ENCODE measurements at places on chromosomes 7 and 10. TPM values are rescaled to one million over a fixed set of nuclear protein-coding genes. Genes with fewer than 3 reads are reported as not detected.

Gene TMEM236
- total RNA-seq, result not detected

Gene PPA1
- 175 TPM for total RNA-seq

Gene ASAH2B
- total RNA-seq, result 1.5 TPM

Gene MINDY3
- total RNA-seq, result 16.5 TPM

Gene LRGUK
- total RNA-seq, result 0.13 TPM

Gene ATP5F1C
- total RNA-seq, result 291 TPM

Gene TMEM139
- 0.65 TPM for total RNA-seq

Gene GDF2
- total RNA-seq, result not detected

Gene BCL7B
- 80.8 TPM for total RNA-seq

Gene NEUROG3
- total RNA-seq, result not detected

Gene ADRA2A
- not detected for total RNA-seq

Gene CRYGN
- 0.50 TPM for total RNA-seq

Gene NYAP1
- not detected for total RNA-seq

Gene UBTD1
- 0.58 TPM for total RNA-seq

Gene EGR2
- total RNA-seq, result 1.3 TPM

Gene CFTR
- not detected for total RNA-seq

Gene CPA5
- total RNA-seq, result not detected

Gene CCDC6
- total RNA-seq, result 19.4 TPM

Gene PTF1A
- total RNA-seq, result not detected

Gene FOXK1
- 26.8 TPM for total RNA-seq

GRCh38 chr10:126561921-126562680 is 108.4 kb downstream of the C10orf90 start:
- no peak overlapping the region for H3K27ac ChIP-seq
- no peak for DNase-seq
- H3K27me3 ChIP-seq, result no peaks in the 10 kb centered on the region
- H3K4me1 ChIP-seq, result no peaks in the 10 kb centered on the region
- H3K4me3 ChIP-seq, result no peak overlapping the region

- no peak overlapping the region for H3K4me3 ChIP-seq
- H3K27ac ChIP-seq, result no peak overlapping the region
- DNase-seq, result no peak
- peaks cover 3% of the 10 kb centered on the region for H3K27me3 ChIP-seq
- H3K4me1 ChIP-seq, result peaks cover 5% of the 10 kb centered on the region
- H3K36me3 ChIP-seq, result no peaks in the 10 kb centered on the region
Measured at GRCh38 chr10:103709341-103709920, 145.9 kb downstream of the SH3PXD2A start.

DNA sequence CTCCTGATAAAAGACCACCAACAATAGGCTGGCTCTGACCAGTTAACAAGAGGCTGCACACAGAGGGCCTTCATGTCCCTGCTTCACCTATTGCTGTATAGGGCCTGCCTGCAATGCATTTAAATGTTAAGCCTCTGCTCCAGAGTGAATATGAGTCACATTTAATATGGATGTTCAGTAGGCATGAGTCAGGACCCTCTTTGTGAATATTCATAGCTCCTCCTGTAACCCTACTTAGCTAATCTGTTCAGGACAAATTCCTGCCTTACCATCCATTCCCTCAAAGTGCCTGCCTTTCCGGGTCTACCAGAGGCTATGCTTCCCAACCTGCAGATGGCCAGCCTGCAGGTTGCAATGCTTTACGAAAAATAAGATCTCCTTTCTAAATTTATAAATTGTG is 32.5 kb downstream of the ARHGAP22 start:
- no peaks in the 10 kb centered on the region for H3K4me1 ChIP-seq
- no peak overlapping the region for H3K27ac ChIP-seq
- H3K4me3 ChIP-seq, result no peak overlapping the region
- H3K27me3 ChIP-seq, result peaks cover 9% of the 10 kb centered on the region
- no peaks in the 10 kb centered on the region for H3K36me3 ChIP-seq
- no peak for DNase-seq

- no peaks in the 10 kb centered on the region for H3K36me3 ChIP-seq
- no peak overlapping the region for H3K27ac ChIP-seq
- H3K4me1 ChIP-seq, result no peaks in the 10 kb centered on the region
- no peaks in the 10 kb centered on the region for H3K27me3 ChIP-seq
Measured at GRCh38 chr10:113527211-113527906, 25.5 kb upstream of the HABP2 start.

GRCh38 chr10:17607603-17608332 is 9.4 kb downstream of the HACD1 start:
- no peak overlapping the region for H3K27ac ChIP-seq
- no peaks in the 10 kb centered on the region for H3K27me3 ChIP-seq
- peak; percentile 46 for DNase-seq
- H3K36me3 ChIP-seq, result no peaks in the 10 kb centered on the region
- H3K4me3 ChIP-seq, result no peak overlapping the region

DNA sequence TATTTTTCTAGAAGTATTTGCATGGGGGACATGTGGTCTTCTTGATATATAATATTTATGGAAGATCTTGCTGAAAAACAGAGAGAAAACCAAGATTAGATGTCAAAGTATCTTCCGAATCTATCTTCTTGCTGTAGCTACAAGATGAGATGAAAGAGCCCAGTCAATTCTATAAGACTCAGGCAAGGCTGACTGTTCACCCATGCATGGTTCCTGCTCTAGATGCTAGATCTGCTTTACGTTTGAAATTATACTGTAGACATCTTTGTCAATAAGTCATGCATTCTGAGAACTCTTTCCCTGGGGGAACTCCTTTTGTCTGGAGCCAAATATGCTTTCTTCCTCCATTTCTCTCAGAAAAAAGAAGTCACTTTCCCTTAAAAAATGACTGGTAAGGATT is 1292.0 kb downstream of the XPNPEP1 start:
- H3K4me3 ChIP-seq, result no peak overlapping the region
- no peaks in the 10 kb centered on the region for H3K27me3 ChIP-seq
- H3K36me3 ChIP-seq, result no peaks in the 10 kb centered on the region
- DNase-seq, result no peak
- H3K4me1 ChIP-seq, result no peaks in the 10 kb centered on the region

DNA sequence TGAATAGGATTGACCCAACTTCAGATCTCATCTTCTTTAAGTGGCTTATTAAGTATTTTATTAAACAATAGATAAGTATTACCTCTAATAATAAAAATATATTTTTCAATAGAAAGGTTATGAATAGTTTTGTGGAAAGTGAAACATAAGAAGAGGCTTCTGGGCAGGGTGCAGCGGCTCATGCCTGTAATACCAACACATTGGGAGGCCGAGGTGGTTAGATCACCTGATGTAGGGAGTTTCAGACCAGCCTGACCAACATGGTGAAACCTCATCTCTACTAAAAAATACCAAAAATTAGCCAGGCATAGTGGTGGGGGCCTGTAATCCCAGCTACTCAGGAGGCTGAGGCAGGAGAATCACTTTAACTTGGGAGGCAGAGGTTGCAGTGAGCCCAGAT is 26.5 kb downstream of the GPR85 start:
- H3K27me3 ChIP-seq, result no peaks in the 10 kb centered on the region
- DNase-seq, result no peak
- no peak overlapping the region for H3K27ac ChIP-seq
- H3K36me3 ChIP-seq, result no peaks in the 10 kb centered on the region

DNA sequence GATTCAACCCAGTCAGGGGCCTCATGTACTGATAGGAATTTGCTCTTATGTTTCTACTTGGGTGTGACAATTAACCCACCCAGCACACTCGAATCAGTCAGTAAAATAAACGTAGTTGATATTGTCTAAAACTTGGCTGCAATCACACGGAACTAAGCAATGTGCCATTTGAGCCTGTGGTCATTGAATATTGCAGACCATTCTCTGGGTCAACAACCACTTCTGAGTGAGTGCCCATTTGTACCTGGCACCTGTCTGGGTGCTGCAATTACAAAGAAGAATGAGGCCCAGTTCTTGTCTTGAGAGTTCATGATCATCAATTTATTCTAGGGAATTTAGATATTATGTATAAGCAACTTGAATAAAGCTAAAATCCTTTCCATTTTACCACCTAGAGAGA is 29.8 kb downstream of the NPY start:
- no peaks in the 10 kb centered on the region for H3K4me1 ChIP-seq
- no peaks in the 10 kb centered on the region for H3K36me3 ChIP-seq
- H3K27me3 ChIP-seq, result peaks cover 11% of the 10 kb centered on the region
- H3K4me3 ChIP-seq, result no peak overlapping the region

DNA sequence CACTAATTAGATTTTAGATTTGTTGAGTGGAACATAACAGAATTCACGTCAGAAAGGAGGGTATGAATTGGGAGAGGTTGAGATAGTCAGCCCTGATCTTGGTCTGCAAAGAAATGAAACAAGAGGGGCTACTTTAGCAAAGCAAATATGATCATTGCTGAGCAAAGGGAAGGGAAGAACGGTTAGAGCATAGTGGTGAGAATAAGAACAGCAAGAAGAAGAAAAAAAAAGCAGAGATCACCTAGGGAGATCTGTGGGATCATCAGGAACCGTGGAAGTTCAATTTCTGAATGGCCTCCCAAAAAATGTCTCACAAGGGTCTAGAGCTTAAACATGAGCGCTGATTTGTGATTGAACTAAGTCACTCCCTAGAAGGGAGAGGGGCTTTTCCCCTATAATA is 156.1 kb downstream of the DGKI start:
- H3K36me3 ChIP-seq, result no peaks in the 10 kb centered on the region
- H3K27ac ChIP-seq, result no peak overlapping the region
- no peaks in the 10 kb centered on the region for H3K4me1 ChIP-seq
- H3K4me3 ChIP-seq, result no peak overlapping the region
- DNase-seq, result no peak
- H3K27me3 ChIP-seq, result no peaks in the 10 kb centered on the region

DNA sequence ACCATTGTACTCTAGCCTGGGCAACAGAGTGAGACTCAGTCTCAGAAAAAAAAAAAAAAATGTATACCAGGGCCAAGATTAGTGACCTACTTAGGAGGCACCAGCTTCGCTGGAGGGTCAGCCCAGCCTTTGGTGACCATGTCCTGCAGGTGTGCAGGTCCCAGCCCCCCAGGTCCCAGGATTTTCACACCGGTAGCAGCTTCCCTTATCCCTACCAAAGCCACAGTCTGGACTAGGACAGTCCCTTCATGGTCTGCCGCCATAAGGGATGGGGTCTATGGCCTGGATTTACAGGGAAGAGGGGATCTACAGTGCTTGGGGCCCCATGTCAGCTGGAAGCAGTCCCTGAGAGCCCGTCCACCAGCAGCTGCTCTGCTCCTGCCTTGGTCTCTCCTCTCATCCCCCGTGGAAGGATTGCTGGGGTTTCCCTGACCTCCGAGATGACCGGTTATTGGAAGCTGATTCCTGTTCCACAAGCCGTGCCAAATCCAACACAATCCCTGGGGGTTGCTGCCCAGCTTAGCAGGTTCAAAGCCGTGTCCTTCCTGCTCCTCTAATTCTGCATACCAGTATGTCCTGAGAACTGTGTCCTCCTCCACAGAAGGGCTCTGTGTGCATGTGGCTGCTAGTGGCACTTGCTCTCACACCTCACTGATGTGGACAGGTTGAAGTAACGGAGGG is 11.0 kb upstream of the NDUFB2 start:
- DNase-seq, result peak; percentile 14
- H3K27me3 ChIP-seq, result no peaks in the 10 kb centered on the region
- no peak overlapping the region for H3K27ac ChIP-seq
- no peaks in the 10 kb centered on the region for H3K4me1 ChIP-seq
- H3K4me3 ChIP-seq, result no peak overlapping the region

- H3K36me3 ChIP-seq, result no peaks in the 10 kb centered on the region
- no peak overlapping the region for H3K27ac ChIP-seq
- H3K27me3 ChIP-seq, result peaks cover 17% of the 10 kb centered on the region
- peak overlapping the region; percentile 53 for H3K4me3 ChIP-seq
Measured at GRCh38 chr10:84540617-84541288, 212.4 kb downstream of the CCSER2 start.

- no peaks in the 10 kb centered on the region for H3K27me3 ChIP-seq
- DNase-seq, result no peak
- no peak overlapping the region for H3K4me3 ChIP-seq
- H3K27ac ChIP-seq, result no peak overlapping the region
- no peaks in the 10 kb centered on the region for H3K36me3 ChIP-seq
Measured at GRCh38 chr10:24444337-24444736, 235.4 kb downstream of the KIAA1217 start.

DNA sequence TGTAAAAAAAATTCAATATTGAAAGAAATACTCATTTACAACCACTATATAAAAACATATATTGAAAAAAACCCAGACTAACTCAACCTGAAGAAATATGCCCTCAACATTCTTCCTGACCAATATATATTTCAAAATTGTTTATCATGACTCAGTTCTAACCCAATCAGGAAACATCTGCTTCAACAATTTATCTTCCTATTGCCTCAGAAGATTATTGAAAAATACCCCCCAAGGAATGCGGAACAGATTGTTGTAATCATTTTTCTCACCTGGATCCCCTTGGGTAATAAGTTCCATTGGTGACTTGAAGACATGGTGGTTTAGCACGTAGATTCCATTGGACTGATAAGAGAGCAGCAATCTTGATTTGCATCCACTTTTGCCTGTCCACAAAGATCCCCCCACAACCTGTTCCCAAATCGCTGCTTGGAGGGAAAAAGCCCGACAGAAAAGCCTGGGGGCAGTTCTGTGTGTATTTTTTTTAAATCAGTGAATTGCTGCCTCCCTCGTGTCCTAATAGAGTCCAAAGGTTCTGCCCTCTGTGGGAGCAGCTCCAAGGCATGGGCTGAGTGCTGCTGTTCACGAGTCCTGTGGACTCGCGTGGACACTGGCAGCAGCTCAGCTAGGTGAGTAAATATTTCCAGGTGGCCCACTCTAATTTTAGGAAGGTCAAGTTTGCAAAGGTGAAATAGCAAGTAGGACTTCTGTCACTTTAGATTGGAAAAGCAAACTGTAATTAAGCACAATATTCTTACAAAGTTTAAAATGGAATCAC is 5.9 kb upstream of the INHBA start:
- H3K4me1 ChIP-seq, result peaks cover 14% of the 10 kb centered on the region
- H3K36me3 ChIP-seq, result no peaks in the 10 kb centered on the region
- no peak overlapping the region for H3K4me3 ChIP-seq
- no peak for DNase-seq
- H3K27ac ChIP-seq, result no peak overlapping the region
- peaks cover 22% of the 10 kb centered on the region for H3K27me3 ChIP-seq

- DNase-seq, result no peak
- H3K27ac ChIP-seq, result no peak overlapping the region
- no peak overlapping the region for H3K4me3 ChIP-seq
- no peaks in the 10 kb centered on the region for H3K36me3 ChIP-seq
Measured at GRCh38 chr10:128024426-128024825, 101.8 kb downstream of the MKI67 start.

- no peak for DNase-seq
- H3K4me3 ChIP-seq, result no peak overlapping the region
- H3K36me3 ChIP-seq, result no peaks in the 10 kb centered on the region
- H3K4me1 ChIP-seq, result no peaks in the 10 kb centered on the region
Measured at GRCh38 chr7:45181991-45182855, 24.6 kb downstream of the RAMP3 start.

- H3K36me3 ChIP-seq, result peaks cover 7% of the 10 kb centered on the region
- H3K27me3 ChIP-seq, result no peaks in the 10 kb centered on the region
- H3K4me3 ChIP-seq, result peak overlapping the region; percentile 84
- H3K4me1 ChIP-seq, result peaks cover 24% of the 10 kb centered on the region
Measured at GRCh38 chr10:91164520-91165065, 55.9 kb upstream of the PCGF5 start.

DNA sequence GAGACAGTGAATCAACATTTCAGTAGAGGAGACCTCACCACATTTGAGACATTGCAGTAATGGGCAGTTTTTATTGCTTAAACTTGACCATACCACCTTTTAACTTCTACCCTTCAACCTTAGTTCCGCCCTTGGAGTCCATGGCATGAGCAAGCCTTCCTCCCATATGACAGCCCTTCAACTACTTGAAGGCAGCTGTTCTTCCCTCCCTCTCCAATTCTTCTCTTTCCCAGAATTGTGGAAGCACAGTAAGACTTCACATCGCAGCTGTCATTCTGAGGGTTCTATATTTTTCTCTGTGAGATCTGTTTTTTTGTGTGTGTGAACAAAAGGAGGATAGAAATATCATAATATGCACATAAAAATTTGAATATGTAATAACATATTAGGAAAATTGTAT is 2.2 kb upstream of the TSPAN12 start:
- DNase-seq, result no peak
- H3K4me3 ChIP-seq, result no peak overlapping the region
- H3K27ac ChIP-seq, result no peak overlapping the region
